ENCODE measurements at places on chromosomes 5 and 9. TPM values are rescaled to one million over a fixed set of nuclear protein-coding genes. Genes with fewer than 3 reads are reported as not detected.

GRCh38 chr5:79471556-79471955, 42.4 kb downstream of the HOMER1 start:
- DNase-seq = no peak

GRCh38 chr5:178349075-178349511, 116.5 kb upstream of the PHYKPL start:
- DNase-seq = no peak

DNA sequence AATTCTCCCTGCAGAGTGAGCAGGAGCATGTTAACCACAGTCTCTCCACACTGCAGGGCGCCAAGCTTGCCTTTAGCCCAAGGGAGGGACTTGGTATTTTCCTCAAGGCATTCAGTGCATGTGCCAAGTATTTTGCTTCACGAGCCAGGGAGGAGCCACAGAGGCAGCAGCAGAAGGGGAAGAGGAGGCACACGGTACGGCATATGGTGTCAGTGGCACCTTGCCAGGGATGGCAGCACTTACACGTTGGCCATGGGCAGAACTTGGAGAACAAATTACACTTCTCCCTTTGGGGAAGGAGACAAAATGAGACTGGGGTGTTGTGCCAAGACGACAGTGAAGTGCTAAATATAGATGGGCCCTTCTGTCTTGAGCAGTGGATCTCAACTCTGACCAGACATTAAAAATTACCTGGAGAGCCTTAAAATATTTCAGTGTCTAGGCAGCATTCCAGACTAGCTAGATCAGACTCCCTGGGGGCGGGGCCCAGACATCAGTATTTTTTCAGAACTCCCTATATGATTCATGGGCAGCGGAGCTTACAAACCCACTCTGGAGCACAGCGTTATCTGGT, 155.8 kb downstream of the DRD1 start:
- DNase-seq = no peak

DNA sequence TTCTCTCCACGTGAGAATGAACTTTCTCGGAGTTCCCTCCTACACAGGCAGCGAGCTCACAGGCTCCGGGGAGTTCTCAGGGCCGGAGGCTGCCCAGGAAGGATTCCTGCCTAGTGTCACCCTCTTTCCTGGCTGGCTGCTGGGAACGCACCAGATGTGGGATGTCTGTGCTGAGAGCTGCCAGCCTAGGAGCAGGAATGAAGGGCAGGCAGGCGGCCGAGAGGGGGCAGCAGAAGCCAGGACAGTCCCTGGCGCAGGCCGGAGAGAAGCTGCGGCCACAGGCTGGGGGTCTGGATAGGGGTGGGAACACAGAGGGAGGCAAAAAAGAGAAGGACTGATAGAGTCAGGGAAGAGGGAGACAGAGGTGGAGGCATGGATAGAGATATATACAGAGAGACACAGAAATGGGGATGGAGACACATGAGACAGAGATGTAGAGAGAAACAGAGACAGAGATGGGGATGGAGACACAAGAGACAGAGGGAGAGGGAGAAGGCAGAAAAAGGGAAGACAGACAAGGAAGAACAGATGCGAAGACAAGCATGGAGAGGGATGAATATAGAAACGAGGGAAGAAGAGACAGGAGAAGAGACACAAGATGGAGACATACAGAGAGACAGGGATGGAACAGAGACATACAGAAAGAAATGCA, 25.3 kb upstream of the ENHO start:
- no peak for DNase-seq

- DNase-seq = no peak
Observed at GRCh38 chr9:99430301-99430700, 208.2 kb downstream of the SEC61B start.

GRCh38 chr9:117737721-117738226, 33.6 kb downstream of the TLR4 start:
- no peak for DNase-seq

DNA sequence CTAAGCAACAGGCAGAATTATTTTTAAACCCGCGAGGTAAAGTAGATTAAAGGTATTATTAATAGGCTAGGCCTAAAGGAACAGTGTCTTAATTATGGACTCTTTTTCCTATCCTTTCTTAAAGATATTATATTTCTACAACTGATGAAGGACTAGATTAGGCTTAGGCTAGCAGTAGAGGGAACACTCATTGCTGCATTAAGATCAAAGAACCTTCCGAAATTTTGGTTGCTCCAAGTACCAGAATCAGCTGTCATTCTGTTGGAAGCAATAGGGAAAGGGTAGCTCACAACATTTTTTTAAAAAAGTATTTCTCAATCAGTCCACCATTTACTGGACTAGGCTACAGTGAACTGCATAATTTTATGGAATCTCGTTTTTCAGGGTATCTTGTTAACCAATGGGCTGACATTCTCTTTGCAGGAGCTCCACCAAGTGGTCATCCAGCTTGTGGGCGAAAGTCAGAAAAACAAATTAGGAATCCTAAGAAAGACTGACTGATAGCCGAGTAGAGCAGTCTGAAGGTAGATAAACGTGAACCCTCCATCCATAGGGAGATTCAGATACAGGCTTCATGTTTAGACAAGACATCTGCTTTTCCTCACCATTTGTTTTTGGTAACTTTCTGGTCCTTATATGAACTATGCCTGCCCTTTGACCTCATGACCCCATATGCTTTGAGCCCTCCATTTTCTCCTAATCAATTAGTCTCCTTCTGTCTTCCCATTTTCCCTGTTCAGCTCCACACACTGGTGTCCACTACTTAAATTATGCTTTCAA, 103.6 kb upstream of the CHD1 start:
- DNase-seq = no peak

DNA sequence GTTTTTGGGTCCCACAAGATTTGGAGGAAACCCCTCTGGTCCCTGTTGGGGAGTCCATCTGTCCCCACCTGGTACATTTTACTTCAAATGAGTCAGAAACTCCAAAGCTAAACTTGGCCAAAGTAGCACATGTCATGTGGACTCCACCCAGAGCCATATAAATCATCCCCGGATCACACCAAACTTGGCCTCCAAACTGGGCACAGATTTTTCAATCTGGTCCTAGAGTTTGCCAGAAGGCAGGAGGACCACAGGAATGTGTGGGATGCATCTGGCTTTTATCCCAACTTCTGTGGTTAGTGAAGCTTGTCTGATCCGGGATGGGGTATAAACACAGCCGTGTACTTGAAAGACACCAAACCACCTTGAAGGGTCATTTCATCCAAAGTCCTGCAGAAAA, 66.3 kb downstream of the MAT2B start:
- no peak for DNase-seq

DNA sequence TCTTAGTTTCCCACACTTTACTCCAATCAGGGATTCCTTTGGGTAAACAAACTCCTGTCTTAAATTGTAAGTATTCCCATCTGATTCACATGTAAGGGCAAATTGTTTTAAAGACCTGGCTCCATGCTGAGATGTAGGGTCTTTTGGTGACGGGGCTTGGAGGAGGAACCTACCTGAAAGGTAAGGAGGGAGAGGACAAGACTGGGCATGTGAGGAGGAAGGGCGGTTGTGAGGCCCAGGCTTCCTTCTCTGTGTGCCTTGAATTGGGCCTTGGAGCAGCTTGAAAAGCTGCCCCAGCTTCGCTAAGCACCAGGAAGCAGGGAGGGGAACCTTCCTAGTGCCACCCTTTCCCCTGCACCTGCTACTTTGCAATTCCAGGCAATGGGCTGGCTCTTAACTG, 86.8 kb downstream of the C9orf152 start:
- DNase-seq = no peak

DNA sequence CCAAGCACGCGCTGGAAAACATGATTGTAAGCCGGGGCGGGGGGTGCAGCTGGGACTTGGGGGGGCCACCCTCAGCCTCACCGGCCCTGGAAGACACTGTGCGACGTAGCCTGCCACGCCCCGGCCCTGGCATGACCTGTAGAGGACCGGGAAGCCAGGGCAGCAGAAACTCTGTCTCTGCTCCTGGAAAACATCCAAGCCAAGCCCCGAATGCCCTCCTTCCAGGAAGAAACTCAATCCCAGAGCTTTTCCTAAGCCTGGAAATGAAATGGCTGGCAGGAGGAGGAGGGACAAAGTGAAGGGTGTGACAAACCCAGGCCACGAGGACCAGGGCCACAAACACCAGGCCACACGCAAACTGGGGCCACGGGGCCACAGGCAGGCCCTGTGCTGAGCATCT, 55.4 kb downstream of the KCNT1 start:
- DNase-seq = no peak

DNA sequence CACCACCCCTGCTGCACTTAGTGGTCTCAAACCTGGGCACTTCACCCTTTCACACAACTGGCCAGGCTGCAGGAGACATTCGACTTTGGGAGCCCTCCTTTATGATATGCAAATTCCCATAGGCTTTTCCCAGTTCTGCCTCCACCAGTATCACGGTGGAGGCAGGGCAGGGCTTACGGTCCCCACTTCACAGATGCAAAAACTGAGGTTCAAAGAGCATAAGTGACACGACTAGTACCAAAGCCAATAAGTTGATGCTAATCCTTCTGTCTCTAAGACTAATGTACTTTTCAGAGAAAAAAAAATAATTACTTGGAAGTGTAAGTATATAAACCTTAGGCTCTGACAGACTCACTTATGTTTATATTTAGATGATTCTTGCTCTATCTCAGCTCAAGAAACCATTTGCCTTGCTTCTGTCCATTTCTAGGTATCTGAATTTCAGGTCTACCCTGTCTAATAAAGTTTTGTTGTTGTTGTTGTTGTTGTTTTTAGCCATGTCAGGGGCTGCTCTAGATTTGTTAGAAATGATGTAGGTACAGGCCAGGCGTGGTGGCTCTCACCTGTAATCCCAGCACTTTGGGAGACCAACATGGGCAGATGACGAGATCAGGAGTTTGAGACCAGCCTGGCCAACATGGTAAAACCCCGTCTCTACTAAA, 10.7 kb downstream of the GALNT10 start:
- no peak for DNase-seq

DNA sequence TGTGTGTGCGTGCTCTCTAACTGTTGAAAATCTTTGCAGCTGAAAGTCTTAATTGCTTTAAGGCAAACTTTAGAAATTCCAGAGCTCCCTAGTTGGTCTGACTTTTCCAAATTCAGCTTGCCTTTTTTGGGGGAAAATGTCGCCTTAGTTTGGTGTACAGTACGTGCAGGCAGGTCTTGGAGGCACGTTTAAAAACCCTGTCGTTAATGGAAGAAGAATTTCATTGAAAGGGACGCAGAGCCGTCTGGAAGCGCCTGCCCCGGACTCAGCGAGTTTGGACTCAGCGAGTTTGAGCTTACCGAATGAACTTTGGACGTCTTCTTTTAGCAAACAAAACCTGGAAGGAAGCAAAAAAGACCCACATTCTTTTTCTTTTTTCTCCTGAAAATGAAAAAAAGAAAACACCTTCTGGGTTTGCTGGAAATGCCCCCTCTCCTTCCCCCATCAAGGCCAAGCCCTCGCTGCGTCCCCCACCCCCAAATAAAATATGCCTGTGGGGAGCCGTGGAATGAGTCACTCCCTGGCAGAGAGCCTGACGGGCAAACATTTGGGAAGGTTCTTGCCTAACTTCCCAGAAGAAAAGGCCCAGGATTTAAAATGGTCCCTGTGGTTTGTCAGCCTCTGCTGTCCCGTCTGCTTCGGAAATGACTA, 1.5 kb downstream of the NEK6 start:
- no peak for DNase-seq

DNA sequence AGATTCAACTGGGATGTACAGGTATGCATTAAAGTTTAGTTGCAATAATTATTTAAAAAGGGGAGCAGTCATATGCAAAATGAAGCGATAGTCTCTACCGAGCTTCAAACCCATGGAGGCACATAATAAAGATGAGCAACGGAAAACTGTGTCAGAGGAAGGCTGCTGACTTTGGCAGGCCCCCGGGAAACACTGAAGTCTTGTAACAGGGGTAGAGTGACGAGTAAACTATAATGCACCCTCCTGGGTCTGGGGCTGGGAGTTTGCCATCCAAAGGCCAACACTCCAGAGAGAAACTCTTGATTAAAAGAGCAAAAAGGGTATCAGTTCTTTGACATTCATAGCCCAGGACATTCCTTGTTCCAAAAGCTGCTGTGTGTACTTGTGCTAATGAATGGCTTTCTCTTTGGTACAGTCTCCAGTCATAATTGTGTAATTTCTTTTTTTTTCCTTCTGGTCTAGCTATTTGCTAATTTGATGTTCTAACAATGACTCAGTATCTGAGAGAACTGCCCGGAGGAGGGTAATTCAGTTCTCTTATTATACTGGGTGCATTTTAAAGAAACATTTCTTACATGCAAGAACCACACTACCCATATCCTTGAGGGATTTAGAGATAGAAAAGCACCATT, 59.2 kb downstream of the TNC start:
- no peak for DNase-seq

DNA sequence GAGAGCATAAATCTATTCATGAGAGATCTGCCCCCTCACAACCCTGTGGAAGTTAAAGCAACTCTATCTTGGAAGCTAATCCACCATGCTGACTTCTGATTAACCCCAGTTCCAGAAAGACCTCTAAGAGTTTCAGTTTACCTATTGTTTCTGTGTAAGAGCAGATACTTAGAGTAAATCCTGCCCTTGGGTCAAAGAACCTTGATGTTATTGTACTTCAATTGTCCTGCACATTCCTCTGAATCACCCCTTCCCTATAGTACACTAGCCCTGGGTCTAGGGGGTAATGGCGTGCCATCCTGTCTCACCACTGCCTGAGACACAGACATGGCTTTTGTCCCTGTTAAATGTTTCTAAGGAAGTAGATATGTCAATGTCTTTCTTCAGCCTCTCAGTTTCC, 138.6 kb downstream of the CAAP1 start:
- DNase-seq = no peak

DNA sequence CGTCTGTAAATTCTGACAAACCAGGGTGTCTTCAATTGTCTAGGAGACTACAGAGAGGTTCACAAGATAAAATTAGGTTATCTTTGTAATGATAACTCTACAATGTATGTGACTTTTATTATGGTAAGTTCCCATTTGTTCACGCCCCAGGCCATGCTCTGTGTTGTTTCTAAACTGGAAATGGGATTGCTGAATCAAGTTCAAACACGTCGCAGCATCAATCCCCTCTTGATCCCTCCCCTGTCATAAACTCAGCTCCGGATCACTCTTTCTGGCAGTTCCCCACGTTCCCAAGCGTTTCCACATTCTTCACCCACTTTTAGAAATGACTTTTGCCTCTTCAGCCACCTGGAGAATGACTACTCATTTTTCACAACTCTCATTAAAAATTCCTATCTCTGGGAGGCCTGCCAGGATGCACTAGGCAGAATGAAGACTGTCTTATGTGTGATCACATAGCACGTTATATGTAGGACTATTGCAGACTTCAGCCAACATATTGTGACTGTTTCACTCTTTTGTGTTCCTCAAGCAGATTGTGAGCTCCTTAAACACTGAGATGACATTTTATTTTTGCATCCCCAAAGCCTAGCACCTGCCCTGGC, 1124.2 kb upstream of the WWC1 start:
- no peak for DNase-seq

Gene RXFP3
- total RNA-seq = not detected

Gene PARP8
- total RNA-seq = 158 TPM

Gene POMT1
- total RNA-seq = 38.9 TPM

Gene BARHL1
- total RNA-seq = not detected

Gene ANKRD33B
- total RNA-seq = 10.1 TPM

Gene RAI14
- total RNA-seq = 0.98 TPM

Gene CA9
- not detected for total RNA-seq

Gene KCTD16
- total RNA-seq = not detected
